ENCODE measurements at places on chromosomes 6 and 20.

DNA sequence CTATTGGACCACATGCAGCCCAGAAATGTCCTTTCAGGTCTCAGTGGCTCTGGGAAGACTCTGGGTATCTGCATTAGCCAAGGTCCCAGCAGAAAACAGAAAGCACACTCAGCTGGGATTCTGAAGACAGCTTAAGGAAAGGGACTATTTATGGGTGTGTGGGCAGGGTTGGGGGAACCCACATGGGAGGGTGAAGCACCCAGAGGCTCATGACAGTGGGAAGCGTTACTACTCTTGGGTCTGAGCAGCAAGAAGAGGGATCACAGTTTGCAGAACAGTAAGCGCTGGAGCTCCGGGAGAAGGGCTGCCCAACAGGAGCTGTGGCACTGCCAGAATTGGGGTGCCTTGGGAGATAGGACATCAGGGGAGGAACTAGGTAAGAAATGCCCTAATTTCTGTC, 12.4 kb upstream of the CDC5L start:
- DNase-seq: no peak

DNA sequence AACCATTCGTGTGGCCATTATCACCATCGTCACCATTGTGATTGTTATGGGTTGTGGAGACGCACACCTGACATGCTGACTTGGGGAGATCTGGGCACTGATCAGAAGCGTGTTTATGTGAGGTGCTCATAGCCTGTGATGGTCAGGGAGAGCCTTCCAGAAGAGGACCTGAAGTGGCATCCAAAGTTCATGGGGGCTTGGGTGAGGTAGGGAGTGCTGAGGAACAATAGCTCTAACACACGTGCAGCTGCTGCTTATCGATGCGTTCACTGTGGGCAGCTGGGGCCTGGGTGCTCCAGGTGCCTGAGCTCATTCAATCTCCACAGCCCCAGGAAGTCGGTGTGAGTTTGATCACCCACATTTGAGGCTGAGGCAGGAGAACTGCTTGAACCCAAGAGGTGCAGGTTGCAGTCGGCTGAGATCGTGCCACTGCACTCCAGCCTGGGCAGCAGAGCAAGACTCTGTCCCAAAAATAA, 227.3 kb downstream of the PREX1 start:
- DNase-seq: peak; percentile 83

DNA sequence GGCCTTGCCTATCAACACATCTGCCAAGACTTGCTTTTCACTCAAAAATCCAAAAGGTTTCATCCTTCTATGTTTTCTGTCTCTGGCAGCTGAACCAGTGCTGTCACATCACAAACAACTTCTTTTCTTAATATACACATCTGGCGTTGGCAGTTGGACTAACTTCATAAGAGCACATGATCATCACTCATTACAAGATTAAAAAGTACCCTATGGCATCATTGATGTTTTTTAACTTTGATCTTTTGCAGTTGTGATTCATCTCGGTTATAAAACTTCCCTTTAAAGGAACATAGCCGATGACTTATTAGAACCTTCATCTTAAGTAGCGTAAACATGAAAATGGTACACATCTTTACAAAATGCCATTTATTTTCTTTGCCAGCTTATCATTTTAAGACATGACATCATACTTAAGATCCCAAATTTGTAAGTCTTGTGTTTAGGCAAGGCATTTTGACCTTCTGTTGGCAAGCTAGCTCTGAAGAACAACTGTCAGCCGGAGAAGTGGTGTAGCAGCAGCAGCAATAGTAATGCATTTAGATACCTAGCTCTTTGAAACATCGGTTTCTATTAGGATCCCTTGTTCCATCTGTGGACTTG, 64.2 kb upstream of the SUPT3H start:
- DNase-seq: no peak

- DNase-seq: no peak
These were observed 53.0 kb upstream of the CDKAL1 start for GRCh38 chr6:20481281-20481680.

DNA sequence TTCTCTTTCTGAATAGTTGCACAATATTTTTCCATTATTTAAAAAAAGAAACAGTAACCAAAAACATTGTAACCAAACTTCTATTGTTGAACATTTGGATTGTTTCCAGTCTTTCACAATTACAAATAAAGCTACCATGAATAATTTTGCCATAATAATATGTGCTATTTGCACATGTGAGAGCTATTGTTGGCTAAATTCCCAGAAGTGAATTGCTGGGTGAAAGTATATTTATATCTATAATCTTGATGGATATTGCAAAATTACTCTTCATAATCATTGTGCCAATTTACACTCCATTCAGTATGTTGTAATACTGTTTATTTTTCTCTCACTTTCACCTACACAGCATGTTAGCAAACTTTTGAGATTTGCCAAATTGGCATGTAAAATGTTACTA, 36.6 kb upstream of the SLC22A16 start:
- peak; percentile 23 for DNase-seq

DNA sequence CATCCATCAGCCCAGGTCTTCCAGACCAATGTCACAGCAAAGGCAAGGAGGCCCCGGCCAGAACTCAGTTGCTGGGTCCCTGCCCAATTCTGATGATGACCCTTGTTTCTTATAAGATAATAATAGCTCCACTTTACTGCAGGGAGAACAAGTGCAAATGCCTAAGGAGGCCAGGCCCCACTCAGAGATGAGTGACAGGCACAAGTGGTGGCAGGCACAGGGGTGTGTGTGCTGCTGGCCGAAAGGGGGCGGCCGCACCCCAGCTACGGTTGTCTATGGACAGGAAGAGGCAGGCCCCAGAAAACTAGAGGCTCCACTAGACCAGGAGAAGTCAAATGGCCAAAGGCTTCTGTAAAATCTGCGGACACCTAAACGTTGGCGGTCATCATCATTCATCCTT, 28.6 kb downstream of the GNAS-AS1 start:
- DNase-seq: no peak

Data from NCI-H146 (cell line).